Breast epithelium (tissue), 4 donors: ENCODE measurements at places on chromosomes 16 and 17. TPM values are rescaled to one million over a fixed set of nuclear protein-coding genes. Genes with fewer than 3 reads are reported as not detected.
A peak's percentile ranks its signal among the peaks of the same experiment; 100 is the strongest.

The TRPV2 gene
- total RNA-seq = 11.3 TPM

The FBXO47 gene
- not detected for total RNA-seq

The TM4SF5 gene
- total RNA-seq = not detected

The NPIPA8 gene
- total RNA-seq = not detected

The GPR142 gene
- not detected for total RNA-seq

The SLC12A3 gene
- not detected for total RNA-seq

The SNF8 gene
- 83.4 TPM for total RNA-seq

The OR1E1 gene
- total RNA-seq = not detected

The SLC38A8 gene
- total RNA-seq = not detected

The PPP1R27 gene
- total RNA-seq = not detected

GRCh38 chr17:70307430-70308225 is 138.3 kb downstream of the KCNJ2 start:
- no peak for DNase-seq

DNA sequence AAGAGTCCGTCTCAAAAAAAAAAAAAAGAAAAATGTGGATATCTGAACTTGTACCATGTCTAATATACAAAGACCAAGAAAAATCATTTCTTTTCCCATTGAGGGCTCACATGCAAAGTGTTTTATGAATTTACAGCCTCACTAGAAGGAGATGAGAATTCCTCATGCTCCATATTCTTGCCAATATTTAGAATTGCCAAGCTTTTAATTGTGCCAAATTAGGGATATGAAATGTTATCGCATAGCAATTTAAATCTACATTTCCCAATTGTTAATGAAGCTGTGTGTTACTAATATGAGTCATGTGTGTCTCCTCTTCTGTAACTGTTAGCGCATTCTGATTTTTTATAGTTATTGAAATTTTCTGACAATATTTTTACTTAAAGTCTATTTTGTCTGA is 63.0 kb upstream of the CRYM start:
- DNase-seq = no peak

- DNase-seq = no peak
These were observed 215.3 kb downstream of the C16orf95 start for GRCh38 chr16:87101903-87102302.

DNA sequence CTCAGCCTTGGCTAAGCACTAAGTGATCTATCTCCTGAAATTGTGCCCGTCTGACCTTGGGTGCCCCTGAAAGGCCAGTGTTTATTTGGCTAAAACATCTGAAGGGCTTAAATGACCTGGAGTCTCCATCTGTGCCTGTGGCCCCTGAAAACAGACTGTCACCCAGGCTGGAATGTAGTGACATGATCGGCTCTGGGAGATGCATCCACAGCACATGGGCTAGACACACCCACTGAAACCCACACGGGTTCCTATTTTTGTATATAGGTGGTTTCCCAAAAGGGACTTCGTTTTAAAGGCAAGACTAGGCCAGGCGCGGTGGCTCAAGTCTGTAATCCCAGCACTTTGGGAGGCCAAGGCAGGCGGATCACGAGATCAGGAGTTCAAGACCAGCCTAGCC is 13.5 kb downstream of the CEP295NL start:
- no peak for DNase-seq

DNA sequence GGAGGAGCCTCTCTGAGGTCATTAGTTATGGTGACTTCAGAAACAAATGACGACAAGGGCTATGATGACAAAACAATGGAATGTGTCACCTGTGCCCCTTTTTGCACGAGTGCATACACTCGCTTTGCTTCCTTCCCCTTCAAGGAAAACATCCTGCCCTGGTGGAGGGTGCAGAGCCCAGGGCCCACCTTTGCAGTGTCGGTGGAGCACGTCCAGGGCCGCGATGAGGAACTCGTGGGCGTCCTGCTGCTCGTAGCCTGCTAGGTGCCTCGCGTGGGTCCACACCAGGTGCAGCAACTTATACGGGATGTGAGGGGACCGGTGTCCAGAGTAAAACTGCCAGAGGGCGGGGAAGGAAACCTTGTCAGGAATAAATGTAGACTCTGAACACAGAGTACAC is 27.2 kb downstream of the USP22 start:
- DNase-seq = no peak

- no peak for DNase-seq
These were observed 296.6 kb downstream of the NPIPA8 start for GRCh38 chr16:18039931-18040330.

- DNase-seq = no peak
These were observed 7.6 kb downstream of the MYO18A start for GRCh38 chr17:29172589-29172988.

DNA sequence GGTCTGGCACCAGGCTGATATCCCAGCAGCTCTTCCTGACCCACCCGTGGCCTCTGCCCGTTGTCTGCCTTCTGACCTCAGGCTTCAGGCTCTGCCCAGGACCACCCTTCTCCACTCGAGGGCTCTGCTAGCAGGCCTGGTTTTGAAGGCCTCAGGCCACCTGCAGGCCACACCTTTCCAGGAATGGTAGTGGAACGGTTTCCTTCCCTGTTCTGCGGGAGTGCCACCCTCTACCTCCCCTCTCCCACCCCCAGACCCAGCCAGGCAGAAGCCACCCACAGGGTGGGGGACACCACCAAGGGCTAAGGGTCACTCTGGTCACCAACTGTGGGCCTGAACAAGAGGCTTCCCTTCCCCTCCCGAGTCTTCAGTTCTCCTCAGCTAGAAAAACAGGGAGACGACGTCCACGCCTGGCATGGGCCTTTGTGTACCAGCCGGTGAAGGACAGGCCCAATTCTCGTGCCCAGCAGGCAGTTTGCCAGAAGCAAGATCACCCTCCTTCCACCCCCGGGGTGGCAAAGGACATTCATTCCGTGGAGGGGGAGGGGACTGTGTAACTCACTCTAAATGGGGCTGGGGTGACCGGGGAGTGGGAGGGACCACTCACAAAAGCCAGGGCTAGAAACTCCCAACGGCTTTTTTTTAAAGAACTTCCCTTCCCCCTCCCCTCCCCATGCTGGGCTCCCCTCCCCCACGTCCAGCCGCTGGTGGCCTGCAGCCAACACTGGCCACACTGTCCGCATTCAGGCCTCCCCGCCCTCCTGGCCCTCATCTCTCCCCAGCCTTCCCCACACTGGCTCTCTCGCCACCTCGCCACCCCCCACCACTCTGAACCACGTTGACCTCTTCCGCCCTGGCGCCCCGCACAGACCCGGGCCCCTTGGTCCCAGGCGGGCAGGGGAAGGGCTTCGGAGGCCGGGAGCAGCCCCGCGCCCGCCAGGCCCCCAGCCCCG is 7.7 kb downstream of the CBX4 start:
- no peak for DNase-seq

- no peak for DNase-seq
These were observed 71.6 kb downstream of the METRNL start for GRCh38 chr17:83151056-83151441.

- no peak for DNase-seq
These were observed 19.0 kb upstream of the GNG13 start for GRCh38 chr16:819336-820043.

DNA sequence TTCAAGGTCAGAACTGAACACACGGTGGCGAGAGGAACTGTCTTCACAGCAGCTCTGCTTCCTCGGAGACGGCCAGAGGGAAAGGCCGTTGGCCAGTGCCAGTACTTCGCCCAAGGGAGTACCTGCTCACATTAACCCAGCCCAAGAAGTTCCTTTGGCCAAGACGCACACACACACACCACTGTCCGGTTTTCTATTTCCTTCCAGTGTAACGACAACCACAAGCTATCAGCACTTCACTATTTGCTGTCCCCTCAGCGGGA is 744 bp upstream of the GGNBP2 start:
- DNase-seq = no peak

GRCh38 chr17:12655936-12656335 is 9.8 kb upstream of the MYOCD start:
- no peak for DNase-seq

DNA sequence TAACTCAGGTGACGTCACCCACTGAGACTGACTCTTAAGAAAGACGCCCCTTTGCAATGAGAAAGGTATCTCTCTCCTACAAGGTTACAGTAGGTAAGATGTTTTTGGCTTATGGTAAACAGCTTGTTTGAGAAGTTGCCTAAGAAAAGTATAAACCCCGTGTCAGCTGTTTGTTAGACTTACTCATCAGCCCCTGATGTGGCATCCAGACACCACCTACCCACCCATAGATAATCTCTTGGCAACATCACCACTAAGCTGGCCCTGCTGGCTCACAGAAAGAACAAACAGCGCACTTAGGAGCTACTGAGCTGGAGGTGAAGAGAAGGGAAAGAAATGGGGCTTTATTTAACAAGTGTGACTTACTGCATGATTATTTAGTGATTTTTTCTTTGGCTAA is 121.0 kb downstream of the PARN start:
- no peak for DNase-seq

- DNase-seq = no peak
These were observed 699 bp downstream of the FAM222B start for GRCh38 chr17:28841901-28842281.

- no peak for DNase-seq
These were observed 28.4 kb upstream of the GLG1 start for GRCh38 chr16:74635303-74635702.

DNA sequence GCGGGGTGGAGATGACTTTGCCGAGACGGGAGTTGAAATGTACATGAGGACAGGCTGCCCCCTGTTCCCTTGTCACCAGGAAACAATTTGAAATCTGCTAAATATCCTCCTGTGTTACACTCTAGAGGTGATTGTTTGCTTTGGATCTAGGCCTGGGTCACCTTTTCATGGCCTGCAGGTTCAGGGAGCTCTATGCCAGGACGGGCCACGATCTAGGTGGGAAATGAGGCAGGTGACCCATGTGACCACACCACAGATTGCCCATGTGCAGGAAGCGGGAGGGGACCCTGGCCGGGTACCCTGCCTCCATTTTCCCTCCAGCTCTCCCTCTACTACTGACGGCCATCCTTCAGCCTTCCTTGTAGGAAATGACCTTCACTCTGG is 43.4 kb downstream of the MEAK7 start:
- peak; percentile 45 for DNase-seq

DNA sequence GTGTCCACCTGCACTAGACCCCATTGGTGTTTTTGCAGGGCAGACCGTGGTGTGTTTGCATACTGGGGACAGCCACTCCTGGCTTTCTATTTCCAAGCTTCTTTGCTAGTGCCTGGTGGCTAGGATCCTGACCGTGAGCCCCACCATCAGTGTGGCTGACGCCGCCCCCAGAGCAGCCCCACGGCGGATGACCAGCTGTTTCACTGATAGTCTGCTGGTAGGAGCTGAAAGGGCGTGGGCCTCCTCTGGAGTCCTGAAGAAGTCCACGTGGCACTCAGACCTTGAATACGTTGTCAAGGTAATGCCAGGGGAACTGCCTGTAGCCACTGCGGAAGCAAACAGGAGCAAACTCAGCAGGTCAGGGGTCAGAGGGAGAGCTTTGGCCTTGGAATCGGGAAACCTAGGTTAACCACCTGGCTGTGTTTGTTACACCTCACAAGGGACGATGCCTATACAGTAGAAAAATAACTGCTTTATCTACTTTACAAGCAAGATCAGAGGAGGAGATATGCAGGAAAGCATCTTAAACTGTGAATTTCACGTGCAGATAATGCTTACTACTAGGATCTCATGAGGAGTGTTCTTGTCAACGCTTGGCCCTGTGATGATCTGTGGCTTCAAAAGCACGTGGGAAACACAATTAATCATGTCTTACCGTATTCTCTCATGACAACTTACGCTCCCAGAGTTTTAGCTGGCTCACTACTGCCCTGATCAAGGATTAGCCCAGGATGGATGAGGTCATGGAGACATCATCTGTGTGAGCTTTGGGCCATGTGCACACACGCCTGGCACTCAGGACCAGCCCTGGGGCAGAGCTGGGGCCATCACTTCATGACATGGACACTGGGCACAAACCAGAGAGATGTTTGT is 30.3 kb downstream of the ALDH3A2 start:
- DNase-seq = no peak

GRCh38 chr17:36461330-36462110 is 25.0 kb upstream of the ZNHIT3 start:
- no peak for DNase-seq

GRCh38 chr17:70109497-70109896 is 34.5 kb downstream of the KCNJ16 start:
- DNase-seq = no peak

DNA sequence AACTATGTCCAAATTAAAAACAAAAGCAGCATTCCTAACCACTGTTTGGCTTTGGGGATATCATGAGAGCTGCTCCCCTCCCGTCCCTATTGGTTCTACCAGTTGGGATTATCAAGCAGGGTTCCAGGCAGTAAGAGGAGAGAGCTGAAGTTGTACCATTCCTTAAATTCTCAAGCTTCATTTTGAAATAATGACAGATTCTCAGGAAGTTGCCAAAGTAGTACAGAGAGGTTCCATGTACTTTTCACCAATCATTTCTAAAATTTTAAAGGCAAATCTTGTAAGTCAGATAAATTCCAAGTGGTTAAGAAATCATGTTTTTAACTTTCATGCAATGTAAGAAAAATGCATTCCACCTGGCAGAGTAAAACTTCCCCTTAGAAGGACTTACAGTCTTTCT is 36.9 kb downstream of the TEX2 start:
- DNase-seq = no peak

GRCh38 chr16:16021020-16021419 is 71.6 kb downstream of the ABCC1 start:
- DNase-seq = no peak

DNA sequence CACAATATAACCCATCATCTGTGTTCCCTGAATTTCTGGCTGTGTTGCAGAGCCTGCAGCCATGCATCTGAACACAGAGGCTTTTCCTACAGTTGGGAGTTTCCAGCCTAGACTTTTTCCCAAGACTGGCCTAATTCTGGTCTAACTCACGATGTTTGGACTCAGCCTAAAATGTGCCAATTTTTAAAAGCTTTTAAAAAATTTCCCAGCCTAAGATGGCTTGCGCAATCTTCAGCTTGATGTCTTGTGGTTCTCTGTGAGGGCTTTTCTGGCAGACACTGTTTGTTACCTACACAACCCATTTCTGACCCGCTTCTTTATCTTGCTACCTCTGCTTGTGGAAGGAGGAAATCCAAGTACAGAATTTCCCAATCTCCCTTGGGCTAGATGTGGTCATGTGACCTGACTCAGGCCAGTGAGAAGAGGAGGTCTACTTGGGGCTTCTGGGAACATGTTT is 72.7 kb upstream of the GAS7 start:
- DNase-seq = no peak

DNA sequence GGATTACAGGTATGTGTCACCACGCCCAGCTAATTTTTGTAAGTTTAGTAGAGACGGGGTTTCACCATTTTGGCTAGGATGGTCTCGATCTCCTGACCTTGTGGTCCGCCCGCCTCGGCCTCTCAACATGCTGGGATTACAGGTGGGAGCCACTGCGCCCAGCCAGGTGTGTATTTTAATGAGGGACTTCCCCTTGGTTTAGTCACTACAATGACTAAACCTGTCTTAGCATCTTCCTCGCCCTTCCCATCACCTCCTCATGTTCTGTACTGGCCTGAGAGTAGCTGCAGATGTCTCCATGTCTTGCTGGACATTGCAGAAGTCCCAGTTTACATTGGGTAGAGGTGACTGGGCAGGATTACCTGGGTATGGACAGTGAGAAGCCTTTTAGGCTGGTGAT is 9.6 kb downstream of the SLC7A6 start:
- no peak for DNase-seq
